Fibroblast of lung (primary cell): ENCODE measurements at places on chromosomes 2 and 18. TPM values are rescaled to one million over a fixed set of nuclear protein-coding genes. Genes with fewer than 3 reads are reported as not detected.

OTOS gene
- total RNA-seq, result not detected in 2 replicates

MGAT4A gene
- 0.17 and 0.26 TPM in 2 replicates for total RNA-seq

UGT1A3 gene
- total RNA-seq, result not detected in 2 replicates

ST6GAL2 gene
- not detected in 2 replicates for total RNA-seq

CHRNG gene
- total RNA-seq, result not detected in 2 replicates

GAL3ST2 gene
- total RNA-seq, result 0.17 TPM in 1 of 2 replicates, not detected in the other

CXCR1 gene
- total RNA-seq, result not detected in 2 replicates

TMEM178A gene
- total RNA-seq, result 0.26 and 1.5 TPM in 2 replicates

CAD gene
- total RNA-seq, result 32.0 and 33.1 TPM in 2 replicates

MOGAT1 gene
- not detected in 2 replicates for total RNA-seq

NFATC1 gene
- 2.6 and 4.3 TPM in 2 replicates for total RNA-seq

SLC14A1 gene
- total RNA-seq, result 2.3 and 31.0 TPM in 2 replicates

ERFE gene
- 1.3 and 1.5 TPM in 2 replicates for total RNA-seq

LGALSL gene
- 2.8 and 3.1 TPM in 2 replicates for total RNA-seq

CAPN14 gene
- total RNA-seq, result under 0.01 and 0.17 TPM in 2 replicates

SMAD2 gene
- 31.3 and 76.0 TPM in 2 replicates for total RNA-seq

GNLY gene
- under 0.01 TPM in 1 of 2 replicates, not detected in the other for total RNA-seq

SLC19A3 gene
- 0.17 and 1.0 TPM in 2 replicates for total RNA-seq

B4GALT6 gene
- 1.3 and 1.5 TPM in 2 replicates for total RNA-seq

TUBA3D gene
- not detected in 2 replicates for total RNA-seq

RESP18 gene
- total RNA-seq, result not detected in 2 replicates

GREB1 gene
- total RNA-seq, result 0.51 and 2.0 TPM in 2 replicates

RAB17 gene
- 0.17 and 0.26 TPM in 2 replicates for total RNA-seq

CACNB4 gene
- total RNA-seq, result 0.66 and 2.1 TPM in 2 replicates

SERPINB10 gene
- total RNA-seq, result not detected in 2 replicates

CPSF3 gene
- 46.2 and 53.0 TPM in 2 replicates for total RNA-seq

ANKRD30BL gene
- total RNA-seq, result not detected in 2 replicates

MROH2A gene
- total RNA-seq, result not detected in 2 replicates

RFTN2 gene
- total RNA-seq, result 6.9 and 10.2 TPM in 2 replicates

AFTPH gene
- total RNA-seq, result 38.0 and 43.3 TPM in 2 replicates

CRYBA2 gene
- total RNA-seq, result not detected in 2 replicates
